Cortex of kidney (tissue), 1 donor: ENCODE measurements at places on chromosomes 12 and 14.

- DNase-seq, result no peak
Observed at GRCh38 chr12:67504026-67504425, 144.5 kb upstream of the DYRK2 start.

- DNase-seq, result no peak
Observed at GRCh38 chr12:113702836-113703235, 231.2 kb upstream of the LHX5 start.

DNA sequence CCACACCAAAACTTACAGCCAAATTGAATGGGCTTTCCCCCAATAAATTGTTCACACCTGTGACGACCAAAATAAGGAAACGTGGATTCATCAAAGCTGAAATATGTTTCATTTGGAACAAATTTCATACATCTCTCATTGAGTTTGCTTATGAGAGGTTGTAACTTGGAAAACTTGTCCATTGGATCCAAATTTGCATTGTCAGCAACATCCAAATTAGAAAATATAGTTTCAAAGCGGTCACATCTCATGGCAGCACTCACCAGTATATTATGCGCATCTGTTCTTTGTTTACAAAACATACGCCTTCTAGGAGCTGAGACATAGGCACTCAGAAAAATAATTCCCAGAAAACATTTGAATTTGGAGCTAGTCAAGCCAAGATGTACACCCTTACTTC, 1028.2 kb upstream of the USP15 start:
- DNase-seq, result no peak

DNA sequence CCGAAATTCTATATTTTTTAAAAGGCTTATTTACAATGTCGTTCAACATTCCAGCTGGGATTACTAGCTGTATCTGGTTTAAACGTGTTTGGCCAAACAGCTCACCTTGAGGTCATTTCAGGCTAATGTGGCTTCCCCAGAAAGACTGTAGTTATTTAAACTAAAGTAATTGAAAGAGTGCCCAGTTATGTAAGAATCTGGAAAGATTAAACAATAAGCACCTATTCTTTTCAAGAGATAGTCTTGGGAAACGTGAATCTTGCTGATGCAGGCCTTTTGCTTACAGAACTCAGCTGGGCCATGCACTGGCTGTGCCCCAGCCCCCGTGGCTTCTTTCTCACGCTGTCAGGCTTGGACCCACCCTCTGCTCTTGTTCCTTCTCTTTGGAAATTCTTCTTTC, 24.4 kb downstream of the GLRX5 start:
- no peak for DNase-seq

GRCh38 chr12:53551889-53552291, 44.6 kb upstream of the NPFF start:
- DNase-seq, result no peak

DNA sequence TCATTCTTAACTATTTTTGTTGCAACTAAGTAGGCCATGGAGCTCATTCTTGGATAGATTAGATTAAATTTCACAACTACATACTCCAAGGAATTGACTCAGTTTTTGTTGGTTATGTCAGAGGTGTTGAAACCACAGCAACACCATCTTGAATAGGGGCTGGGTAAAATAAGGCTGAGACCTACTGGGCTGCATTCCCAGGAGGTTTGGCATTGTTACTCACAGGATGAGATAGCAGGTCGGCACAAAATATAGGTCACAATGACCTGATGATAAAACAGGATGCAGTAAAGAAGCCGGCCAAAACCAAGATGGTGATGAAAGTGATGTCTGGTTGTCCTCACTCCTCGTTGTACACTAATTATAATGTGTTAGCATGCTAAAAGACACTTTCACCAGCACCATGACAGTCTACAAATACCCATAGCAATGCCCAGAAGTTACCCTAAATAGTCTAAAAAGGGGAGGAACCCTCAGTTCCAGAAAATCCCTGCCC, 20.9 kb downstream of the DMAC2L start:
- no peak for DNase-seq

DNA sequence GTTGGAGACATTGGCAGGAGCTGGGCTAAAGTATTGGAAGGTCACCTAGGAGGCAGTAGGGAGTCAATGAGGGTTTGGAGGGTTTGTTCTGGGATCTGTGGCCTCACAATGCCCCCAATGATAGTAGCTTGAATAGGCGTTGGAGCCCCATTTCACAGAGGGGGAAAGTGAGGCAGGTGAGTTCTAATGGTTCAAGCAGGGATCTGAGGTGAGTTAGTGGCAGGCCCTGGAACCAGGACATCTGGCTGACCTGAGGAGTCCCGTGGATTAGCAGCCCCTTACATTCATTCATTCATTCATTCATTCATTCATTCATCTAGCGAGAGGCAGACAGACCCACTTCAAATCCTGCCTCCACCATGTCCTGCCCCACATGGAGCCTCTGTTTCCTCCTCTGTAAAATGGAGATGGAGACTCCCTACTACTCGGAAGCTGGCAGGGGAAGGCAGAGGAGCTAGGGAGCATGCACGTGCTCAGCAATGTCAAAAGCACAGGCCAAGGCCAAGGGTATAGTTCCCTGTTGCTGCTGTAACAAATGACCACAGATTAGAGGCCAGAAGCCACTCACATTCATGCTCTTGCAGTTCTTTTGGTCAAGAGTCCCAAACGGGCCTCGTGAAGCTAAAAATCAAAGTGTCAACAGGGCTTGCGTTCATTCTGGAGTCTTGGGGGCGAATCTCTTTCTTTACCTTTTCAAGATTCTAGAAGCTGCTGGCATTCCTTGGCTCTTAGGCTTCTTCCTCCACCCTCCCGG, 2.2 kb upstream of the TMEM119 start:
- no peak for DNase-seq

DNA sequence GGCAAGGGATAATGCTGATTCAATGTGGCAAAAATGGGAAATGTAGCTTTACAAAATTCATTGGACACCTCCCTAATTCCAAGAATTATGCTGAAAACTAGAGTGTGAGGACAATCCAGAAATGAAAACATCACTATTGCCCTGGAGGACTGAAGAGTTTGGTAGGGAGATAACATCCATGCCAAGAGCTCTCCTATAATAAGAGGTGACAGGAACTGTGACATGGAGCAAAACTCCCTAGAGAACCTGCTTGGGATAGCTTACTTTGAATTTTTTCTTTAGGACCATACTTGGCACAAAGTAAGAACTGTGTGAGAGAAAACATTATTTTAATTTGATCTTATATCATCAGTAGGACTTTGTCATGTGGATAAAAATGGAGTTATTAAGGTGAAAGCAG, 48.9 kb downstream of the STON2 start:
- no peak for DNase-seq

DNA sequence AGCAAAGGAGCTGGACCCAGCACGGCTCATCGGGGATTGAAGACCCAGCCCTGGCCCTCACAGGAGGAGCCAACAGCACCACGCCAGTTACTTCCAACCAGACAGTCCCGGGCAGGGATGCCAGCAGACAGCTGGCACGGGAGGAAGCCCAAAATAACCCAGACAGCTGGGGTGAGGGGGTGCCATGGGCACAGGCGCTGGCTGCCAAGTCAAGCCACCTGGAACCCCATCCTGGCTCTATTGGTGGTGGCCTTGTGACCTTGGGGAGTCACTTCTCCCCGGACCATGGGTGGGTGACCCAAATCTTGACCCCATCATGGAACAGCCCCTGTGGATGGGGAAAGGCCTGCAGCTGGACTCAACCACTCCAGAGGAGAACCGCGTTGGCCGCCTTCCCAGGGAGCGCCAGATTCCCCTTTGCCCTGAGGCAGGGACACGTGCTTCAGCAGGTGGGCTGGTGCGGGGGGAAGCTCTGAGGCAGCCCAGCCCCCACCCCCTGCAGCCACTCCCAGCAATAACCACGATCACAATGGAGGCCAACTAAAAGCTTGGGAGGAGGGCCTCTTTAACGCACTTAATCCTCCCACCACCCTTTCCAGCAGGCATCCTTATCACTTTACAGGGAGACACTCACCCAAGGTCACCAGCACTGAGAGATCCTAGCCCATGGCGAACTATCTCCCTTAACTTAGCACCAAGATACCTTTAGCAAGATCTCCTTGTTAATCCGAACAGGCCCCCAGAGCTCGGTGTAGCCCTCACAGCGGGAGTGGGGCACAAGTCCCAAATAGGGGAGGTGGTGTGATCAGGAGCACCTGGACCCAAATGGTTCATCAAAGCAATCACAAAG, 4.7 kb upstream of the RHOF start:
- DNase-seq, result no peak

DNA sequence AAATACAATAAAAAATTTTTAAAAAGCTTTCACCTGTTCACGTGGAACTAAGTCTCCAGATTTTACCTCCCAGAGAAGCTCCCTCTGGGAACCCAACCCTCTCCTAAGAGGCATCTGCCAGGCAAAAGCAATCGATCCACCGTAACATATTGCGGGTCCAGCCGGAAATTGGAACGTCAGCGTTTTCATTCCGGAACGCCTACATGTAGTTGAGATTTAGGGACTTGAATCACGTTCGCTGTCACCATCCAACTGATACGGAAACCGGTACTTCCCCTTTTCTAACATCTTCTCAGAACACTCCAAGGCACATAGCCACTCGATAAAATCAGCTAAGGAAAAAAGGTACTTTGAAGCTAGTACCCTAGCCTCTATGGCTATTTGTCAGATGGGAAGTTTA, 70.3 kb downstream of the COX16 start:
- DNase-seq, result no peak

- DNase-seq, result no peak
Observed at GRCh38 chr14:87758876-87759275, 234.1 kb downstream of the GALC start.

- no peak for DNase-seq
Observed at GRCh38 chr14:93811676-93812075, 23.4 kb upstream of the PRIMA1 start.

- no peak for DNase-seq
Observed at GRCh38 chr14:101539880-101540279, 21.4 kb upstream of the DIO3 start.

GRCh38 chr12:58395056-58395455, 453.7 kb downstream of the ATP23 start:
- no peak for DNase-seq

DNA sequence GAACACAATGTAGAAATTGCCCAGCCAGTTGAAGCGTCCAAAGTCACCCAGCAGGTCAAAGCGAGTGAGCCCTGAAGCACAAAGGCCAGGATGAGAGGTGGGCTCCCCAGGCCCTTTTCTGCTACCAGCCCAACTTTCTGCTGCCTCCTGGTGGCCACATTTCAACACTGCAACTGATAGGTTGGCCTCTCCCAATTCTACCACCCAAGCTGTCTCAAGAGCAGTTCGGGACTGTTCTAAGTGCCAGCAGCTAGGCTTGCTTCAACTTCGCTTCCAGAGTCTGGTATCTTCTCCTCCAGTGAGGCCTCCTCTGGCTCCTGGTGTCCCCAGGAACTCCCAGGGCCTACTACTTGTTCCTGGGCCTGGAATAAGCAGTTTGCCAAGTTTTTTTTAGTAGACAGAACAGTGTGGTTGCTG, 3.4 kb upstream of the DHH start:
- no peak for DNase-seq

GRCh38 chr12:114213055-114213581, 192.8 kb downstream of the TBX5 start:
- no peak for DNase-seq

DNA sequence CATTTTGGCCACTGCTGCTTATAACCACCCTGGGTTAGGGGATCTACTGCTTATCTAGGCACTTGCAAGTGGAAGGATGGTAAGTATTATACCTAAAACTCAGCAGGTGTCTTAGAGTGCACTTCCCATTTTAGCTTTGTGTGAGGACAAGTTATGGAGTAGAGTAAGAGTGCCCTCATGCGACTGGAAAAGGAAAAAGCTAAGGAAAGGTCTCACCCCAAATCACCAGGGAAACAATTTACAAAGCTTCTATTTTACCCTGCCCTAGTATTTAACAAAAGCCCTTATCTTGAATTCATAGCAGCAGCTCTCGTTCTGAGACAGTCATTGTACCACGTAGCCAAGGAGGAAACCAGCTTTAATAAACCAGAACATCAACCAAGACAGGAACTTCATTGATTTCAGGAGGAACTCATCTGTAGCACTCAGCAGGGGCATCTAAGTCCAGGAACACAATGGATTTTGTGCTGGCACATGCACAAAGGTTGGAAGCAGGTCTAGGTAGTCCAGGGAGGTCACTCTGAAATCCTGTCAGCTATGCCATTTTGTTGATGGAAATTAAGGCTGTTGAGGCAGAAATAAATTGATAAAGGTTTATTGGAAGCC, 2.9 kb downstream of the RDH12 start:
- DNase-seq, result no peak

GRCh38 chr14:82565825-82566224, 1032.2 kb upstream of the SEL1L start:
- DNase-seq, result no peak

GRCh38 chr12:4856596-4856995, 53.1 kb upstream of the KCNA1 start:
- no peak for DNase-seq

DNA sequence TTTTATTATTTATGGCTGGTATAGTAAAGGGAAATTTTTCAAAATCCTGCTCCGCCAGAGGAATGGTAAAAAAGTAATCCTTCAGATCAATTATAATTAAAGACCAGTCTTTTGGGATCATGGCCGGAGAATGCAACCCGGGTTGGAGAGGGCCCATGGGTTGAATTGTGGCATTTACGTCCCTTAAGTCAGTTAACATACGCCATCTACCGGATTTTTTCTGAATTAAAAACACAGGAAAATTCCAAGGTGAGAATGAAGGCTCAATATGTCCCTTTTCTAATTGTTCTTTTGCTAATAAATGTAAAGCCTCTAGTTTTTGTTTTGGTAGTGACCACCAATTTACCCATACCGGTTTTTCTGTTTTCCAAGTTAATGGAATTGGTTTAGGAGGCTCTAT, 602.8 kb downstream of the ALG10 start:
- no peak for DNase-seq
